ACHN (cell line): ENCODE measurements at places on chromosomes 11 and 22.

DNA sequence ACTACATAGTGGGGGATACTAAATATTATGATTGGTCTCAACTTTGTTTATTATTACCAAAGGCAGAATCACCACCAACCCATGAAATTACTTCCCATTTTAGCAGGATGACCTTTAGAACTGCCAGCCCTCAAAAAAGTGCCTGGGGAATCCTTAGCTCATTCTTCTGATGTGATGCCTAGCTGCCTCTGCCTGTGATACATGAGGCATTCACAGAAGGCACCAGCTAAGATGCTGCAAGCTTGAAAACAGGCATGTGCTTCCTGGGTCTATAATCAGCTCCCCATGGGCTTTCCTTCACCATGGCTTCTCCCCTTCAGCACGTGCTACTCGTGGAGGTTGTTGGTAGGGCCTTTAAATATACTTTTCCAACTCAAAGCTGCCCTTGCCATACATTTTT, 50.4 kb upstream of the ARHGAP20 start:
- DNase-seq: no peak

GRCh38 chr11:11211888-11212287, 141.2 kb downstream of the CSNK2A3 start:
- DNase-seq: no peak

GRCh38 chr11:491358-491757, 15.7 kb downstream of the RNH1 start:
- DNase-seq: no peak

GRCh38 chr11:72038491-72038890, 39.8 kb downstream of the IL18BP start:
- DNase-seq: no peak

GRCh38 chr22:17964643-17965042, 59.7 kb downstream of the MICAL3 start:
- DNase-seq: no peak

- no peak for DNase-seq
Measured at GRCh38 chr22:49689255-49689770, 138.4 kb downstream of the BRD1 start.

DNA sequence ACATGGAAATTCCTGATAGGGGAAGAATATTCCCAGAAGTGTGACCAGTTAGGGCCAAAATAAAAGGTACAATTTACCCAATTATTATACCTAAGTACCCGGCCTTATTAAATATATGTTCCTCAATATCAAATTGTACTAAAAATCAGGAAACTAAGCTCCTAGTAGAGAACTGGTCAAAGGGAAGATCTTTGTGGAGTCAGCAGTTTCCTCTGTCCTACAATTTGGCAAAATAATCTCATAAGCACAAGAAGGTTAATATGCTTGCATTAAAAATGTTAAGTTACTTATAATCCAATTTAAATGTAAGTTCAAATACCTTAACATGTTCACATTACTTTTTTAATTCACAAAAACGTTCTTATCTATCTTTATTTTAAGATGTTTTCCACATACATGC, 10.3 kb downstream of the TTC28 start:
- no peak for DNase-seq

- no peak for DNase-seq
Measured at GRCh38 chr11:61853698-61854169, 25.6 kb downstream of the FADS2 start.

DNA sequence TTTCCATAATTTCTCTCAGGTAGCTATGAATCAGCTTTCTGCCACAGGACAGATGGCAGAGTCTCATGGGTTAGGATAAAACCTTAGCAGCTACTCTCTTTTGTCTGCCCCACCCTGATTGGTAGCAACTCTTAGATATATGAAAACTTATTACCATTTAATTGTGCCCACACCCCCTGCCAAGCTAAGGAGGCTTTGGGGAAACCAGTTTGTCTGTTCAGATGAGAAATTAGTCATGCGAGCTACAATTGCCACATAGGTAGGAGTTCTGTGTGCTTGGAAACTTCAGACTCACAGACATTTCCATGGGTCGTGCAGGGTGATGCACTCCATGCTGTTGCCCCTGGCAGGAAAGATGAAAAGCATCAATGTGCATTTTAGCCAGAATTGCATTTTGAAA, 39.9 kb downstream of the CD44 start:
- no peak for DNase-seq

GRCh38 chr11:112315057-112315720, 54.5 kb upstream of the PLET1 start:
- DNase-seq: no peak

GRCh38 chr11:118334745-118335144, 7.8 kb downstream of the CD3D start:
- DNase-seq: no peak

DNA sequence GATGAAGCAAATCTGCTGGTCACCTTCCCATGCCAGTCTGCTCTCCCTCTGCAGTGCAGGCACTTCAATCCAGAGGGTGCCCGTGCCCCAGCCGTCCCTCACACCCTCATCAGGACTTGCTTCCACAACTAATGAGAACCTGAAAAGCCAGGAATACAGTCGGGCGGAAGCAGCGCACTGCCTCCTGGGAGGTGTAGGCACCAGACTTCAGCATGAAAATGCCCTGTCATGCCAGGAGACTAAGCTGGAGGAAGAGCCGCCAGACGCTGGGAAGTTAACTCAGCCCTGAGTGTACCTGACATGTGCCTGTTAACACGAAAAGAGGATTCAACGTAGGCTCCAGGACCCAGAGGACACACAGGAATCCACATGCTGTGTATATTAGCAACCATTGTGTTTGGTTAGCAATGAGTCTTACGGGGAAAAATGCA, 40.1 kb upstream of the FLI1 start:
- no peak for DNase-seq

- DNase-seq: no peak
Measured at GRCh38 chr11:132408877-132409276, 1038.5 kb downstream of the NTM start.

DNA sequence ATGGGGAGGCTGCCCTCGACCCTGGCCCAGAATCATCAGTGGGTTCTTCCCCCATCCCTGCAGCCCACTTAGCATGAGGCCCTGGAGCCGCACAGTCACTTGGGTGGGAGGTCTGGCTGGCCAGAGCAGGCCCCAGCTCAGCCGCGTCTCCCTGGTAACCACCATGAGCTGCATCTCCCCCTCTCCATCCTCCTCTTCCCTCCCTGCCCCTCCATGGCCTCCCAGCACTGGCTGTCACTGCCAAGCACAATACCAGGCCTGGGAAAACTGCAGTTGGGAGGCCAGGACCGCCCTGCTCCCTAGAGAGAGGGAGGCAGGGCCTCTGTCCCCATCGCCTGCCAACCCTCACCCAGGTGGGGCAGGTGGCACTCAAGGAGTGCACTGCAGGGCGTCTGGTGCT, 8.0 kb downstream of the CSDC2 start:
- no peak for DNase-seq

GRCh38 chr11:117417856-117418255, 90.2 kb downstream of the CEP164 start:
- no peak for DNase-seq

- DNase-seq: no peak
Measured at GRCh38 chr11:78931891-78932290, 357.2 kb upstream of the NARS2 start.

DNA sequence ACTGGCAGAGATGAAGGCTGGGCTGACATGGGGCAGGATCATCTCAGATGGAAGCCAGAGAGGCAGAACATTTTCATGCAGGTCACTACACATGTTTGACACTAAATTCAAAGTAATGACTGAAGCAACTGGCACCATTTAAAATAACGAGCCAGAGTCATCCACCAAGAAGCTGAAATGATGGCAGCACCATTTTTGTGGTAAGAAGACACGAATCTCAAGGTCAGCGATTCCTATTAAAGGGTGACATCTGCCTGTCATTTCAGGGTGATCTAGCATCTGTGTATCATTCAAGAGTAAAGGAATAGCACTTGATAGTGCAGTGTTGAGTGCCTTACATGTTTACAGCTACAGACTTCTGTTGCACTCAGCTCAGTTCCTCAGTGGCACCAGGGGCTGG, 113.4 kb upstream of the C11orf87 start:
- DNase-seq: no peak

DNA sequence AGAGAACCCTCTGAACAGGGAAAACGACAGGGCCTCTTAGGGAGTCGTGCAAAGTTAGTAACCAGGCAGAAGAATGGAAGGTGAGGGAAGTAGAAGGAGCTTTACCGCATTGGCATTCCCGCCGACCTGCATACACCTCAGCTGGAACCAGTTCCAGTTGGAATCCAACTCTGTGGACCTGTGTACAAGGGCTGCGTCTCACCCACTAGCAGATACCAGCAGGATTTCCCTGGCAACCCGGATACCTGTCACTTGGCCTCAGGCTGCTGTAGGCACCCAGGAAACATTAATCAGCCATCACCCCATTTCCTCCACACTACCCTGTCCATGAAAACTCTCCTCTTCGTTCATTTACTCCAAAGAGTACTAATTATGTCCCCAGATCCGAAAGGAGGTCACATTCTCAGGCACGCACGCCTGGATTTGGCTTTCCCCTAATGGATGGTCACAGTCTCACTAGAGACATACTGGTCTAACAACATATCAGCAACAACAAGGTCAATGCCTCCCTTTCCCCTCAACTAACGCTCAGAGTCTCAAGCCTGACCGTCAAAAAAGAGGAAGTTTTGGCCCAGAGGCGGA, 842 bp downstream of the ARFGAP2 start:
- DNase-seq: no peak

- DNase-seq: no peak
Measured at GRCh38 chr11:27147916-27148315, 107.3 kb downstream of the BBOX1 start.

GRCh38 chr11:2774173-2775082, 74.6 kb upstream of the KCNQ1OT1 start:
- DNase-seq: no peak

GRCh38 chr22:29693671-29694070, 26.1 kb upstream of the CABP7 start:
- DNase-seq: no peak

DNA sequence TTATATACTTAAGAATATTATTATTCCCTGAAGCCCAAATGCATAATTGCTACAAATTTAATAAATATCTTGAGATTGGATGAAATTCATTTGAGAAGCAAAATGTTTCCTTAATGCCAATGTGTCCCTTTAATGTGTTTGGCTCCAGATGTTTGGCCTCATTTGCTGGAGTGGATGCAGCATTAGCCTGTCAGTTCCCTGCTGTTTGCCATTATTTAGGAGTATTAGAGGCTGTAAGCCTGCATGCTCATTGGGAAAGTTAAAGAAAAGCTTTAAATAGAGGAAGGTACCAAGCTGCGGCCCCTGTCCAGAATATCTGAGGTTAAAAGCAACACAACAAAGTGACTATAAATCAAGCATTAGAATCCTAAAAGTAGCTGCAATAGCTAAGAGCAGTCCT, 54.8 kb upstream of the PITPNB start:
- no peak for DNase-seq

- DNase-seq: no peak
Measured at GRCh38 chr11:77316733-77317342, 15.4 kb upstream of the GDPD4 start.

DNA sequence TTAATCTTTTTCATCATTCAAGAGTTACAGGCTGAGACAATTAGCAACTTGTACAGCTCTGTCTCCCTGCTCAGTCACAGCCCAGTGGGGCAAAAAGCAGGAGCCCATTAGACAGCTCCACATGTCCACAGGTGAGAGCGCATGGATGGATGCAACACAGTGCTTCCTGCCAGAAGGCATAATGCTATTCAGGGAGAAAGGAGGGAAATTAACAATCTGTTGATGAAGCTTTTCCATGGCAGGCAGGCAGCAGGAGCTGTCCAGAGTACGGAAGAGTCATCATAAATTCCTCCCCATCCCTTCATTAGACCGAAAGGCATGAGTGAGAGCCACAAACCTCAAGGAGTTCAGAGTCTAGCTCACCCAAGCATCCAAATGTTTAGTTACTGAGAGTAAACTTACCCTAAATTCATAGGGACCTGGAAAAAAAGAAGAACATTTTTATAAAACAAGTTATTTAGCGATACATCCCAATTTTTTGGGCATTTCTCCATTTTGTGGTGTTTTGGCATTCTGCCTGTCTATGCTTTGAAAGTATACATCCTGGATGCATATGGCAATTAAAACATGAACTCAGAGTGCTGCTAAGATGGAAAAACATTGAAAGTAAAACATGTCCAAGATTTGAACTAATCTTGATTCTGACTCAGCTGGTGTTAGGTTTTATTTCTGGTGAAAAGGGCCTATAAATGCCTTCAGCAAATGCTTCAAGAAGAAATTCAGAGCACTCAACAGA, 428.1 kb downstream of the OPCML start:
- no peak for DNase-seq
